ENCODE measurements at places on chromosomes 2 and 18.

DNA sequence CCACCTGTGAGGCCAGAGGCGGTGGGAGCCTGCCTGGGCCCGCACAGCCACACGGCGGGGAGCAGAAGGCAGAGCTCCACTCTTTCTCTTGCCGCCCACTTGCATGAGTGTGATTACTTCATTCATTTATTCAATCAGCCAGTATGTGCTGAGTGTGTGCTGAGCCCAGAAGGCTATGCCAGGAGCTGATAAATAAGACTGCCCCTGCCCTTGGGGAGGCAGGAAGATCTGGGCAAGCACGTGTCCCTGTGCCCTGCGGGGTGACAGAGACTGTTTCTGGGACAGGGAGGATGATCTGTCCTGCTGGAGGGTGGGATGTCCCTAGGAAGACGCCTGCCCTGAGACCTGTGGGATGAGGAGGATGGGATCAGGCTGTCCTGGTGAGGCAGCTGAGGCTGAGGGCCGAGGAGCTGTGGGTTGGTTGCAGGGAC, 250.8 kb downstream of the DYSF start:
- DNase-seq: no peak

DNA sequence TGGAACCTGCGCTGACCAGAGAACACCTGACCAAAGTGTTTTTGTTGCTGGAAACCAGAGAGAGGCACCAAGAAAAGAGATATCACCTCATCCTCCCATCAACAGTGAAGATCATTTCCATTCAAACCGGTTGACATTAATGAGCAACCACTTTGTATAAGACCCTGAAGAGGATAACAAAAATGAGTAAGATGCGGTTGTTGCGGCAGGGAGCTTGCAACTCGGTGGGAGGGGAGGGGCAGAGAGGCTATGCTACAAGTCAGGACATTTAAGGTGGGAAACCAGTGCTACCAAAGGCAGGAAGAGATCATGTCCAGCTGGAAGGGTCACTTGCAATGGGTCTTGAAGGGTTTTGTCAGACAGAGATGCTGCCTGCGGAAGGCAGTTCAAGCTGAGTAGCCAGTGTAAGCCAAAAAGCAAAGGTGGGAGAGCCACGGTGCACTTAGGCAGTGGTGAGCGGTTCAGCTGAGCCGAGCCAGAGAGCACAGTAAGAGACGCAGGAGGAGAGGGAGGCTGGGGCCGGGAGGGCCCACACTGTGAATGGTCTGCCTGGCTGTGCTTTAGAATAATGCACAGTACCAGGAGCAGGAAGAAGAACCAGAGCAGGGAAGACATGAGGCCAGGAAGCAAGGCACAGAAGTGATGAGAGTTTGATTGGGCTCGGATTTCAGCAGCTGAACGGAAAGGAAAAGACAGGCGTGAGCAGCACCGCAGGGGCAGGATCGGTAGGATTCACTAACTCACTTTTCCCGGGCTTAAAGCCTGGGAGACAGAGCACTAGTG, 24.4 kb upstream of the DTNB start:
- no peak for DNase-seq

GRCh38 chr2:8737571-8738175, 55.8 kb downstream of the ID2 start:
- DNase-seq: no peak

DNA sequence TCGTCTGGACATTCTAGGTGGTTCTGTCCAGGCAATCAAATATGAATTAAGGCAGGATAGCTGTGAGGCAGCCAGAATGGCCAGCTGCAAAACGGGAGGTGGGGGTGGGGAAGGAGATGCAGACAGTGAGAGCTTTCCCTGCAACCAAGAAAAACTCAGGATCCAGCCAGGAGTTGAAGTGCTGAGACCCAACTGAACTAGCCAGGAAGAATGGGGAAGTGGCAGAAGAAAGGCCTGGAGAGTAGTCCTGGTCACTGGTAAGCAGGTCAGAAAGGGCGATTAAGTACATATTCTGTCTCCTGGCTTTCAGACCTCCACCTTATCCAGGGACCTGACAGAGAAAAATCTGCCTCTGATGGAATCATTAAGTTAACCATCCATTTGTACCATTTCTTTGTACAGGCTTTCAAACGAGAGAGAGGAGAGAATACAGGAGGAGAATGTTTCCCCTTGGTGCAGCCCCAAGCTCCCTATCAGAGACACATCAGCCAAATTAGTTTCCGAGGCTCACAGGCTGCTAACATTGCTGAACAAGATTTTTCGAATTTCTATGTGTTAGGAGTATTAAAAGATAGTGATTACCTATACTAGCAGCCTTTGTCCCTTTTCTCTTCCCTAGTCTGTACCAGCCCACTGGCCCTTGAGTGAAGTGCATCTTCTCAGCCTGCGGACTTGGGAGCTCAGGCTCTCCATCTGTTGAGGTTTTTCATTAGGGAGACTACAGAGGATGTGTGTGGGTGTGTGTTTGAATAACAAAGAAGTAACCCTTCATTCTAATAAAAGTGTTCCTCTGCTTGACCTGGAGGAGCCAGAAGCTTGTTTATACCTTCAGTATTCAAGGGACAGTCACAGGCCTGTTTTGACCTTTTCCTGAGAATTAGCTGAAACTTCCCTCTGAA, 12.5 kb upstream of the HOXD1 start:
- no peak for DNase-seq

GRCh38 chr2:21251216-21251980, 127.6 kb downstream of the TDRD15 start:
- DNase-seq: no peak

- no peak for DNase-seq
Observed at GRCh38 chr2:45705233-45705632, 53.8 kb downstream of the PRKCE start.

- DNase-seq: no peak
Observed at GRCh38 chr2:3253913-3254441, 123.6 kb downstream of the EIPR1 start.
